ENCODE measurements at places on chromosomes 4 and X.
A peak's percentile ranks its signal among the peaks of the same experiment; 100 is the strongest.

DNA sequence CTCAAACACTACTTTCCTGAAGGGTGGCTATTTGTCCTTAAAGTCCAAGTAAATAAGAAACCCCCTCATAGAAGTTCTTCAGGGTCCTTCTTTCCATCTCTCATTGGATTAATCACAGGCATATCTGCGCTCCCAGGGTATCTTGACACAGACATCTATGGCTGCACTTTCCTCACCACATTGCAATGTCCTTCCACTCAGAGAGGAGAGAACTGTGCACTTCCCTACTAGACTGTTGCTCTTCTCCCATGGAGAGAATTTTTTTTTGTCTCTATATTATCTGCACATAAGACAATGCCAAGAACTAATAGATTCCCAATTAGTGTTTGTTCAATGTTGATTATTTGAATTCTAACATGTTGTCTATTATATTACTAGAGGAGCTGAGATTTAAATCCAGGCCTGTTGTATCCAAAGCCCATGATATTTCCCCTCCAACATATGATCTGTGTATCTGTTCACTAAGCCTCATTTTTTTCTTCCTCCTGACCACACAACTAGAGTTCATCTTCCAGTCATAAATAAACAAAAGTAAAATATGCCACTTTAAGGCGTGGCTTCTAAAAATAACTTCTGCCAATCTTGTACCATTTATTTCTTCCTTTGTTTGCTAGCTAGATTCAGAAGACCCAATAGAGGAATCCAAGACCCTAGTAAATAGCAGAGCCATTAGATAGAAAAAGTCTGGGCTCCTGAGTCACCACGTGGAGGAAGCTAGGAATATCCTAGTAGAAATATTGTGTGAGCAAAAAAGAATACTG, 61.5 kb upstream of the FAM241A start:
- DNase-seq = peak; percentile 35

- DNase-seq = peak; percentile 71
Observed at GRCh38 chrX:69027181-69028005, 137.9 kb downstream of the PJA1 start.

DNA sequence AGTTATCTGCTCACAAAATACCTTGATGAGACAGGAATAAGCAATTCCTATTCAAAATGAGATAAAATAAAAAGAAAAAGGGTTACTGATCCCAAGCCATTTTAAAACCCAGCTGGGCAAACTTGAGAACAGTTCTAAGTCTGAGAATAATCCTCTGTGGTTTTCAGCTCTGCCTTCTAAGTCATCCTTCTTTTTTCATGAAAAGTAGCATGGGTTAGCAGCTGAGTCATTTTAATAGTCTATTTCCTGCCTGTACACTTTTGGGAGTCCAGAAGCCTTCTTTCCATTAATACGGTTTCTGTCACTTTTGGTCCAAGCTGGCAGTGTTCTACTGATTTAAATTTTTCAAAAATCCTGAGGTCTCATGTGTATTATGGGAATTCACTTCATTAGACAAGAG, 374.3 kb downstream of the IQCM start:
- DNase-seq = peak; percentile 58

DNA sequence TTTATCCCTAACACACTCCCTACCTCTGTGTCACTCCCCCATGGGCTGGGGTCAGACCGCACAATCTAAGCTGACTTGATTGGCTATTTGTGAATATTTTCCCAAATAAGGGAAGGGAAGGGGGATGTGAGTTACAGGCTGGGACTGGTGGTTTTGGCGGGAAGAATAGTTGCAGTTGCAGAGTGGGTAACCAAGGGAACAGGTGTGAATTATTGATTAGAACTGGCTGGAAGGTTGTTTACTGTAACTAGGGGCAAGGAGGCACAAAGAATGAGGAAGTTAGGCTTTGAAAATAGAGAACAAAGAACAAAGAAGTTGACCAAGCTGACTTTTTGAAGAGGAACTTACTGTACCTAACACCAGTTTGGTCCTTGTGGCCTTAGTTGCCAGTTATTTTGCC, 88.0 kb upstream of the XAGE2 start:
- DNase-seq = no peak

GRCh38 chr4:146915132-146915531, 30.5 kb downstream of the TTC29 start:
- DNase-seq = no peak

DNA sequence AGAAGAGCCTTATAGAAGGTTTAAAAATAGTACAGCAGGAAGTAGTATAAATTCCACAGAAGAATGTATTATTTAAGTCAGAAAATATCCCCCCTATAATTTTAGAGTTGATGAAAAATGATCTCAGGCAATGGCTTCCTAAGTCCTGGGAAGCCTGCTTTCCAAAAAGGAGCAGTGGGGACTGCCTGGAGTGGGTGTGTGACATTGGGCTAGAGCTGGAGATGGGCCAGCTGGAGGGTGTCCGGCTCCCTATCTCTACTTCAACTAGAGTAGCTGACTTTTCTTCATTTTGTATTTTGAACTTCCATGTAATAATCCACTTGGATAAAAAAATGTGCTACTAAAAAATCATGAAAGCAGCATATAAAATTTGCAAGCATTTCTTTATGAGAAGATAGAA, 253.9 kb downstream of the ANK2 start:
- peak; percentile 41 for DNase-seq

DNA sequence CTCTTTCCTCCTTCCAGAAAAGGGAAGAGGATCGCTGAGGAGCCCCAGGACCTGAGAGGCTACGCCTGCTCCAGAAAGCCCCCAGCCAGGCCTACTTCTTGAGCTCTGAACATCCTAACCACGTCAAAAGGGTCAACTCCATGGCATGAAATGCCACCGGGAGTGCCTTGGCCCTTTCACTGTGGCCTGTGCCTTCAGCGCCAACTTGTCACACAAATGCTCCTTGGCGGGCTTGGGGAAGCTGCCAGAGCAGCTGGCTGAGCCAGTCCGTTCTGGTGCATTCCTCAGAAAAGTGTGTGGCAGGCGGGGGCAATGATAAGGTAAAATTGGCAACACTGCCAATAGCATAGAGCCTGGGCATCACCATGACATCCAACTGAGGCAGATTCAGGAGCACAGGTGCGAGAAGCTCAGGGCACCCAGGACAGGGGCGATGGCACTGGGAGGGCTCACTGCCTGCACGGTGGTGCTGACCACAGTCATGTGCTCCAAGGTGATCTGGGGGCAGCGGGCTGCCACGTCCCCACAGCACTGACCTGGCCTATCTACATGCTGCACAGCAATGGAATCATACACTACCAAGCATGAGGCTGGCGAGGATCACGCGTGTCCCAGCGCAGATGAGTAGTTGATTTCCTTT, 12.1 kb upstream of the TREX2 start:
- no peak for DNase-seq

GRCh38 chr4:80270868-80271267, 4.4 kb downstream of the FGF5 start:
- no peak for DNase-seq

DNA sequence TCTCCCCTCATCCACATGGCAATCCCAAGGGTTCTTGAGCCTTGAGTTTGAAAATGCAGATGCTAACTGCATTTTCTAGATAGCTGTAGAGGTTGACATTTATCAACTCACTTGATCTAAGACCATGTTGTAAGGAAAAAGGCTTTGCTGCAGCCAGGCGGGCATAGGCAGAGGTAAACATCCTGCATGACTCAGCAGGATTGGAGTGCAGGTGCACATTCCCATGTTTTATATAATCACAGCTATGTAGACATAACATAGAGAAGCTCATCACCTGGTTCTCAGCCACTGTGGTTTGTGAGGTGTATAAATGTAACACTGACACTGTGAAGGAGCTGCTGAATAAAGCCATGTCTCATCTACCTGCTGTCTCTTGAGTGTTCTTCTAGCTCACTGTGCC, 62.3 kb upstream of the PDE5A start:
- DNase-seq = no peak

DNA sequence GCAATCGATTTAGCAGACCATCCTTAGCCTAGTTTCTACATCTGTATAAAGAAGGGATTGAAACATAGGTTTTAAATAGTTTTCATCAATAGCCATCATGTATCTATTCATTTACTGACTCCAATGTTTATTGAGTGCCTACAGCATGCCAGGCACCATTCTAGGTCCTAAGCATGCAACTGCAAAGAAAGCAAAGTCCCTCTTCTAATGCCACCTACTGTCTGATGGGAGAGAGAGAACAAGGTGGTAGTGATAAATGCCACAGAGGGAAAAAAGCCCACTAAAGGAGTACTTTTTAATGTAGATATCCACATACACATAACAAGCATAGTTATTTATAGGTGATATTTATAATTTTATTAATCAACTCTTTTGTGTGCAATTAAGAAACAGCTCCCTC, 67.6 kb upstream of the PPARGC1A start:
- DNase-seq = no peak

DNA sequence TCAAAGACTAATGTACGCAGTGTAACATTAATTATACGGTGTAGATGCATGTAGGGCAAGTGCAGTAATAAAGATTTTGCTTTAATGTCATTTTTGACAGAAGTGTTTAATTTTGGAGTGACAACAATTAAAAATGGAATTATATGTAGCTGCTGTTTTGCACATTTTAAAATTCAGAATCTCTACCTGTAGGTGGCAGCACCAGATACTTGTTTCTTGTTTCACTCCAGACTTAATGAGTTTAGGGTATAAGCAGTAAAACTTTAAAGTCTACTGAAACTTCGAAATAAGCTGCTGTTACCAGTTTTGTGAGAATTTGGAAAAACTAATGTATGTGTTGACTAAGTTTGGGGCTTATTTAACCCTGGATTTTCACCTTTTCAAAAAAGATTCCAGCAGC, 144.9 kb downstream of the POLA1 start:
- DNase-seq = peak; percentile 24

All from fibroblast of skin of right biceps (primary cell).